ENCODE measurements at places on chromosomes 7 and 10. TPM values are rescaled to one million over a fixed set of nuclear protein-coding genes. Genes with fewer than 3 reads are reported as not detected.

The ZNF503 gene
- total RNA-seq: 0.35 TPM

DNA sequence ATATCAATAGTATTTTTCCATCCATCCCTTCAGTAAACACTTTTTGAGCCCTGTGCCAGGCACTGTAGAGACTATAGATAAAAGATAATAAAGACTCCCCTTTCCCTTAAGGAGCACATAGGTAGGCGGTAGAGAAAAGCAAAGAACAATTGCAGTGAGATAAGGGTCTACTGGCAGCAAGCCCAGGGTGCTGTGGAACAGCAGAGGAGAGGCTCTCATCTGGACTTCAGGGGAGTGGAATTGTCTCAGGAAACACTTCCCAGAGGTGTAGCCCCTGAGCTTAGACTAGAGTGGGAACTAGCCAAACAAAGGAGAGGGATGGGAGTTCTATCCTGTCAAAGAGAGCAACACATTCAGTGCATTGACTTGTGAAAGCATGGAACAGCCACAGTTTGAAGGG is 102.0 kb downstream of the NRF1 start:
- no peak for DNase-seq

GRCh38 chr10:126049759-126050700 is 153.7 kb downstream of the FANK1 start:
- DNase-seq: no peak

DNA sequence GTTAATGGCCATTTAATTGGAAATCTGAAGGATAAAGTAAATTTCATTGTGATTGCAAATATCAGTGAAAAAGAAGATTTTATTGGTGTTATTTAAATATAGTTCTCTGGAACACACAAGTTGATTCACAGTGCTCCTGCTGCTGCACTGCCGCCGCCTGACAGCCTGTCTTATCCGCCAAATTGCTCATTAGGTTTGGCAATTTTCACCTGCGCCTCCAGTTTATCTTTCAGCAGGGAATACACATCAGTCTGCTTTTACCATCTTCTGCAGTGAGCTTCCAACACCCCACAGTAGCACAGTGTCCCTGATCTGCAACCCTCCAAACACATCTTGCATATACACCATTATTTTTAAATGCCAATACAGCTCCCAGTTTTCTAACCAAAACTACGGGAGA is 308.3 kb downstream of the PARD3 start:
- DNase-seq: no peak

GRCh38 chr10:13911821-13912520 is 325.2 kb downstream of the PRPF18 start:
- DNase-seq: no peak

The ELN gene
- total RNA-seq: not detected

GRCh38 chr10:91953600-91954160 is 30.1 kb downstream of the BTAF1 start:
- no peak for DNase-seq
